ENCODE measurements at places on chromosomes 6 and 20.
A peak's percentile ranks its signal among the peaks of the same experiment; 100 is the strongest.

DNA sequence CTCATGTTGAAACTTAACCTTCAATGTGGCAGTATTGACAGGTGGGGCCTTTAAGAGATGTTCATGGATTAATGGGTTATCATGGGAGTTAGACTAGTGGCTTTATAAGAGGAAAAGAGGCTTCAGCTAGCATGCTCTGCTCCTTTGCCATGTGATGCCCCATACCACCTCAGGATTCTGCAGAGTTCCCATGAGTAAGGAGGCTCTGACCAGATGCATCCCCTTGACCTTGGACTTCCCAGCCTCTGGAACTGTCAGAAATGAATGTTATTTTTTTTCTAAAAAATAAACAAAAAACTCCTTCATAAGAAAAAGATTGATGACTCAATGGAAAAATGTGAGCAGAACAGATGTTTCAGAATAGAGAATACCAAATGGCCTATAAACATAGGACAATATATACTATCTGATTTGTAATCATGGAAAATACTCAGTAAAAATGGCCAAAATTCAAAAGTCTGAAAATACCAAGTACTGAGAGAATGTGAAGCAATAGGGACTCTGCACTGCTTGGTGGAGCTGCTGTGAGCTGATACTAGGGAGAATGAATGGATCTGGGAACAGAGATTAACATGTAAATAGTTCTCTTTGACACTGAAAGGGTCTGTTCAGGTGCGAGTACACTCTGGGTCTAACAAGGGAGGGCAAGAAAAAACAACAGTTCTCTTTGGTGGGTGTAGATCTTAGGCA lies 7.4 kb upstream of the TRIM39 start:
- no peak for DNase-seq

DNA sequence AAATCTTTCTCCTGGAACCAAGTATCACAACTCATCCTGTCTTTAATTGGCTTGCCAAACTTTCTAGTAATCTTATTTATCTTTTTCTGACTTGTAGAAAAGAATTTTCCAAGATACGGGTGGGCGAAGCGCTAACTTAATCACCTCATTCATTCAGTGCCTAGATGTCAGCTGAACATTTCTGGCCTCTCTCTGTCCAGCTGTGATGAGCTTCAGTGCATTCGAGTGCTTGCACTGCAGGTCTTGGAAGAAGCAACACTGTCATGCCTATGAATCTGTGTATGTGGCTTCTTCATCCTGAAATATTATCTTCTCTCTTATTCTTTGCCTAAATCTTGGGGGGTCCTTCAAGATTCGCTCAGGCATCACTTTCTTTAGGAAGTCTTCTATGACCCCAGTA lies 16.3 kb upstream of the ENPP1 start:
- DNase-seq = no peak

- no peak for DNase-seq
Observed at GRCh38 chr6:137873273-137873762, 6.3 kb downstream of the TNFAIP3 start.

GRCh38 chr20:47907031-47907675 lies 121.9 kb upstream of the SULF2 start:
- no peak for DNase-seq

- DNase-seq = no peak
Observed at GRCh38 chr20:21258411-21258810, 44.7 kb upstream of the XRN2 start.

GRCh38 chr6:24245275-24245674 lies 112.6 kb downstream of the DCDC2 start:
- DNase-seq = no peak

GRCh38 chr6:34242252-34243130 lies 5.8 kb downstream of the HMGA1 start:
- no peak for DNase-seq

DNA sequence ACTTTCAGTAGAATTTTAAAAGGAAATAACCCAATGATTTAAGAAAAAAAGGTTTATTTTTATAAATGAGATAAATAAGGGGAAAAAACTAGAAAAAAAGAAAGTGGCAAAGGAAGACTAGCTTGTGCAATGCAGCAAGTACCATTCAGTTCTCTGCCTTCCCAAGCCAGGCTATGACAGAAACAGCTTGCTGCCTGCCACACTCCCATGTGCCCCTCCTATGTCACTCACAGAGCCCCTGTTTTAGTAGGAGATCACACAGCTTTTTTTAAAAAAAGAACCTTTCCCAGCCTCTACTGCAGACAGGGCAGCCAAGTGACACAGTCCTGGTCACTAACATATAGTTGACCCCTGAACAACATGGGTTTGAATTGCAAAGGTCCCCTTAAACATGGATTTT lies 13.5 kb downstream of the TBC1D7 start:
- no peak for DNase-seq

- DNase-seq = no peak
Observed at GRCh38 chr20:9928281-9928737, 89.4 kb upstream of the PAK5 start.

DNA sequence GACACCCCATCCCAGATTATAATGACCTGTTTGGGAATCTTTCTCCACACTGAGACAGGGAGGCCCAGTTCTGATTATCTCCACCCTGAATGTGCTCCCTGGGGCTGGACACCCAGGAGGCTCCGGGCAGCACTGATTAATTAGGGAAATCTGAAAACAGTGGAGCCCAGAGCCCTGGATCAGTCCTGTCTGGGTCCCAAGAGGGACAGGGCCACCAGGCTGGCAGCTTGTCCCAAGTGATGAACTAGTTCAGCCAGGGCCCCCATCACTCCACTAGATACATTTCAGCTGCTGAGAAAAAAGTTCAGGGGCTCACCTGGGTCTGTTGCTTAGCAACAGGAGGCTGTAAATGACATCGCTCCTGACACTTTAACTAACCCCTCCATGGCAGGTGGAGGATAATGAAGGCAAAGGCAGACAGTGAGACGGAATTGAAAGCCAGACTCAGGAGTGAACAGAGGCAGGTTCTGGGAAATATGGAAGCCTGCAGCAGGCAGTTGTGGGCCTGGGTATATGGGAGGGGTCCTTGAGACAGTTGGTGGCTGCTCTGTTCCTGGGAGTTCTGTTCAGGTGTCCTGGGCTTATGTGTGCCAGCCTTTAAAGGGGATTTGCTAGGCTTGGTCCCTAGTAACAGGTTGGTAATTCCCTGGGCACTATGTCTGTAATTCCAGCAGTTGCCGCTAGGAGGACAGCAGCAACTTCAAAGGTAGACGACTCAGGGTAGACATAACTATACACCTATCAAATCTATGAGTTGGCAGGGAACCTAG lies 78.3 kb upstream of the CTNNBL1 start:
- no peak for DNase-seq

DNA sequence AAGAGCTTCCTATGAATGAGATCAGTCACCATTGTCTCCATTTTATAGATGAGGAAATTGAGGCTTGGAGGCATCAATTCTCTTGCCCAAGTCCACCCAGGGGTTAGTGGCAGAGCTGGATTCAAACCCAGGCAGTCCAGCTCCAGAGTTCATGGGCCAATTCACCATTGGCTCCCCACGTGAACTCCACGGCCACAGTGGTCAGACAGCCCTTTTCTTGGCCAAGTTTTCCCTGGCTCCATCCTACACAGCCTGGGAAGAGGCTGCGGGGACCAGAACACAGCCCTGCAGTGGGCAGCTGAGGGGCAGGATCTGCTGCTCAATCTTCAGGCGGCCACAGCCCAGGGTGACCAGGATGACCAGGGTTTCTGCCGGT lies 20.5 kb downstream of the TGM2 start:
- no peak for DNase-seq

DNA sequence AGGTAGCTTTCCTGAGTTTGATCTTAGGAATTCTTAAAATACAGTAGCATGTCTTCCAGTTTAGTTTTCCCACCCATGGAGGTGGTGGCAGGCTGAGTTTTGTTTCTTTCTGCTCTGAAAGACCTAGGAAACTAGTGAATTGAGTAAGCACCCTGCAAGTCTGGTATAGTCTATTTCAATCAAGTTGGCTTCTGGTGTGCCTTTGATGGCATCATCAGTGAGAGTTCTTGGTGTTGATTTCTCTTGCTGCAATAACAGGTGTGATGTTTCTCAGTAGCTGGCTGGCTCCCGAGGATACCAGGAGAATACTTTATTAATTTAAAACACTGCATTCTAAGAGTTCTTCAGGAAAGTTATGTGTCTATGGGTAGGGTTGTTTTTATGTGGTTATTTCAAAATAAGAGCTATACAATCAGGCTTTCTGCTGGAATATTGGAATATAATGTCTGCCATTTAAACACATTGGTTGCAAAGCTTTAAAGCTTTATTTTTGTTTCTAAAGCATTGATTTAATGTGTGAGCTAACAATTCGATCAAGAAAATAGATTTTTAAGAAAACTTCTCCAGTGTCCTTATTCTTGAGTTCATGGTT lies 19.0 kb downstream of the VAPB start:
- DNase-seq = no peak

- no peak for DNase-seq
Observed at GRCh38 chr6:50096296-50096695, 46.6 kb upstream of the DEFB112 start.

- DNase-seq = no peak
Observed at GRCh38 chr20:24148372-24148771, 159.8 kb upstream of the GGTLC1 start.

- DNase-seq = no peak
Observed at GRCh38 chr6:133752129-133752528, 136.8 kb upstream of the TCF21 start.

DNA sequence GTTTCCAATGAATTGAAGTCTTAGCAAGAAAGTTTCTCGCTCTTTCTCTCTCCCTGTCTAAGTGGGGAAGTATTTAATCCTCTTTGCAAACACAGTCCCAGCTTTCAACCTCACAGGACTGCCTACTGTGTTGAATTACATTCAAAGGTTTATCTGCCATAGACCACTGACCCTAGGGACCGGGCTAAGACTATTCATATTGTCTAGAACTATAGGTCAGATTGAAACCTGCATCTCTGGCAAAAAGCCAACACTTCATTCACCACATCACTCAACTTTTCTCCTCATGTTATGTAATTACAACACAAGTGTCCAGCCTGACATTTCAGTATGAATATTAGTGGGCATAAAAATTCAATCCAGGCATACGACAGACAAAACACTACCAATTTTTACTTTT lies 314.7 kb upstream of the RSPO3 start:
- DNase-seq = no peak

GRCh38 chr6:158303210-158303731 lies 9.0 kb upstream of the TULP4 start:
- DNase-seq = no peak

GRCh38 chr20:24834310-24834709 lies 114.8 kb upstream of the CST7 start:
- no peak for DNase-seq

GRCh38 chr20:58908221-58908620 lies 55.7 kb downstream of the GNAS start:
- DNase-seq = no peak

DNA sequence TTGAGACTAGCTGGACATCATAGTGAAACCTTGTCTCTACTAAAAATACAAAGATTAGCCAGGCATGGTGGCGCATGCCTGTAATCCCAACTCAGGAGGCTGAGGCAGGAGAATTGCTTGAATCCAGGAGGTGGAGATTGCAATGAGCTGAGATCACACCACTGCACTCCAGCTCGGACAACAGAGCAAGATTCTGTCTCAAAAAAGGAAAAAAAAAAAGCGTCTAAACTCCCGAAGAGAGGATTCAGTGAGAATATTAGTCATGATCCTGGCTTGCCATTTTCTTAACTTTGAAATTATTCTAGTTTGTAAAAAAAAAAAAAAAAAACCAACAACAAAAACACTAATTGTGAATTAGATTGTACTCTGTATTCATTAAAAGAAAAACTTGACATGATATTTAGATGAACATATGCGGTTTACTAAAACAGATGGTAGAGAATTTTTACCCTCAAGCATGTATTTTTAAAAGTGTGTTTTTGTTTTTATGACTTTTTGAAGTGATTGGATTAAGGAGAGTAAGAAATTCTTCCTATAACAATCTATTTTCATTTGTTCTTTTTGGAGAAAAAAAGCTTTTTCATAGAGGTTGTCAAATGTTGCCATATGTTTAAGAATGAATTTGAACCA lies 80.7 kb downstream of the UST start:
- no peak for DNase-seq

DNA sequence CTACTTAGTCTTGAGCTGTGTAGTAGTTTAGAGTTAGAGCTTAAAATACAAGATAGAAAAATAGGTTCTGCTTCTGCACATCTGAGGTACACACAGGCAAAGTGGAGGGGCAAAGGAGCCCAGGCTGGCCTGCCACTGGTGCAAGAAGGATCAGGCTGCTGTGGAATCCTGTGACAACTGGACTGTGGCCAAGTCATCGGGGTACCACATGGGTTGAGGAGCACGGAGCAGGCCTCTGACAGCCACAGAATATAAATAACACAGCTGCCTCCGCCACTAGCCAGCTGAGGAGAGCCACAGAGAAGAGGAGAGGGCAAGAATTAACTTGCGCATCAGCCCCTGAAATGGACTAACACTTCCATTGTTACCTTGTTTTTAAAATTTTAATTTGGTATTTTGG lies 206.0 kb upstream of the MARCKS start:
- no peak for DNase-seq

DNA sequence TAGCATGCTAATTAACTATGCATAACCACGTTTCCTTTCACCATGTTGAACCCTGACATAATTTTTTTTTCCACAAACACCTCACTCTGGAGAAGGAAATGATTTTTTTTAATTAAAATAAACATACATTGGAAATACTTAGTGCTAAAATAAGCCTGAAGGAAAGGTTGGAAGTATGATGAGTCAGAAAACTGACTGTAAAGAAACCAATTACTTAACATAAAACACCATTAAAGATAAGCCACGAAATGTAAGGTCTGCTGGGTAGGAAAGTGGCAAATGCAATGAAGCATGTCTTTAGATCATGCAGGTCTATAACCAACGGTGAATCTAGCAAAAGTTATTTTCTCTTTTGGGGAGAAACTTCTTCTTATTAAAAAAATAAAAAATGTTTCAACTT lies 47.5 kb downstream of the OPRM1 start:
- DNase-seq = no peak

DNA sequence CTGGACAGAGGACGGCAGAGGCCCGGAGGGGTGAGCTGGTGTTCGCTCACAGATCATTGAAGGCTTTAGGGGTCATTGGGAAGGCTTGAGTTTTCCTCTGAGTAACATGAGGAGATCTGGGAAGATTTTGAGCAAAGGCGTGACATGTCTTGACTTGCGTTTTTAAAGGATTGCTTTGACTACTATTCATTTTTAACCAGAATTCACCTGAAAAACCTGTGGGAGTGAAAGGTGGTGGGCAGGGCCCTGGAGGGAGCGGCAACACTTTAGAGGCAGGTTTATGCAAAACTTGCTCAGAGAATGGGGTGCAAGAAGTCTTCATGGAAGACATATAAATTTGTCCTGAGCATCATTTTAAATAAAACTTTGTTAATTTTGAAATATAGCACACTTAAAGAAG lies 72.2 kb upstream of the EEF1E1 start:
- DNase-seq = no peak

- no peak for DNase-seq
Observed at GRCh38 chr6:161228096-161228495, 45.8 kb downstream of the AGPAT4 start.

DNA sequence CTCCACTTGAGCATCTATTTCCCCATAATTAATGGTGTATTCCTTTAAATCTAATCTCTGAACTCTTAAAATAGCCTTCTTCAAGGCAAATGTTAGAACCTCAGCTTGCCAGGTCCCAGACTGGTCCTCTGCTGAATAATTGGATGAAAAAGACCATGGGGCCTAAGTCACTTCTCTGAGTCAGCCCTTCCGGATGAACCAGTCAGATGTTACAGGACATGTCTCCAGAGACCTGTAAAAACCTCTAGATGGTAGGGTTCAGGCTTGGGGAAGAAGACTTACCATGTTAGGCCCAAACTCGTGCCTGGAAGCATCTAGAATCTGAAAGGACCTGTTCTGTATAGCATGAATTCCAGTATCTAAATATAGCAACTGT lies 97.3 kb downstream of the CDKAL1 start:
- peak; percentile 20 for DNase-seq
